T47D (cell line): ENCODE measurements at places on chromosomes 1 and 21.

DNA sequence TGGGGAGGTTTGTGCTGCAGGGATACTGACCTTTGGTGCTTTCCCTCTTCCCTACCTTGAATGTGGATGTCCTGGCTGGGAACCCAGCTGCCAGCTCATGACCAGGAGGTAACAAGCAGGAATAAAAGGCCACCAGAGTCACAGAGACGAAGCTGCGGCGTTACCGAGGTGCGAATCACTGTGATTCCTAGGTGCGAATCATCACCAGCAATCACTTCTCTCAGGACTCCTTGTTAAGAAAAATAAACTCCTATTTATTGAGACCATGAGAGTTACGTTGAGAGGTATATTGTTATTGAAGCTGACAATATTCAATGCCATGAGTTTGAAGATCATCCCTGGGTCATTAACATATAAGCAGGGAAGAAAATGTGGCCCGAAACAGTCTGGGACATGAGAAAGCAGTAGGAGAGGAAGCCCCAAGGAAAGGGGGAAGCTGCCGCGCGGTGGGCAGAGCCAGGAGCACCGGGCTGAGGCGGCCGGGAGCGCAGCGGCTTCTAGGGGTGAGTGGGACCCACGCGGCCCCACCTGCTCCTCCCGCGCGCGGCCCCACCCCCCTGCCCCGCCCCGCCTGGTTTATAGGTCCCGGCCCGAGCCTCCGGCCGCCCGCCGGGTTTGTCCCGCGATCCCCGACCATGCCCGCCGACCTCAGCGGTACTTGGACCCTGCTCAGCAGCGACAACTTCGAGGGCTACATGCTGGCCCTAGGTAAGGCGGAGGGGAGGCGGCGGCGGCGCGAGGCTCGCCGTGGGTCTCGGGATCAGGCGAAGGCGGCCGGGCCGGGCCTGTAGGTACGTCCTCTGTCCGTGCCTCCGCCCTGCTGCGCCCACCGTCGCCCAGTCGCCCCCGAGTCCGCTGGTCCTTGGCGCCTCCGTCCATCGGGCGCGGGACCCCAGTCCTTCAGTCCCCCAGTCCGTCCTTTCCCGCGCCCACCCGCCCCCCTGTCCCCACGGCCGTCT, at the start of gene RBP7:
RBP7 (plus strand) TSS at position 605 of the 959 bp plus-strand sequence; CDS start at position 636, 31 bp downstream.
- DNase-seq = peak; percentile 39

DNA sequence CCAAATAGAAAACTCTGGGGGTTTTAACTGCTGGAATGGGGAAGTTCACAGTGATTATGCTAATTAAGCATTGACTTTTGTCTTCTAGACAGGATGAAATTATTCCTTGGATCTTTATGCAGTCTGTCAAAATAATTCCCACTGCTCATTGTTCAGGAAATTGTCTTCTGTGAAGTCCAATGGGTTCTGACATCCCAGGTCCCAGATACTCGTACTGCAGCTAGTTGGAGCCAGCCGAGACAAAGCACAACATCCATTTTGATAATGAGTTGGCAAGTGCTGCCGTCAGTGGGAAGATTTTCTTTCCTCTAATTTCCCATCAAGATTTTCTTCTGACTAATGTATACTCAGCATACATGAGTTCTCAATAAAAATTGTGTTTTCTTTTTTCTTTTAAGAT, 17.3 kb upstream of the B3GALT5 start:
- DNase-seq = no peak

- no peak for DNase-seq
Measured at GRCh38 chr21:43904331-43904781, 39.3 kb downstream of the AGPAT3 start.

GRCh38 chr21:45864436-45864835, 117.1 kb upstream of the COL6A1 start:
- no peak for DNase-seq

GRCh38 chr1:7520496-7520895, 250.6 kb upstream of the VAMP3 start:
- no peak for DNase-seq

DNA sequence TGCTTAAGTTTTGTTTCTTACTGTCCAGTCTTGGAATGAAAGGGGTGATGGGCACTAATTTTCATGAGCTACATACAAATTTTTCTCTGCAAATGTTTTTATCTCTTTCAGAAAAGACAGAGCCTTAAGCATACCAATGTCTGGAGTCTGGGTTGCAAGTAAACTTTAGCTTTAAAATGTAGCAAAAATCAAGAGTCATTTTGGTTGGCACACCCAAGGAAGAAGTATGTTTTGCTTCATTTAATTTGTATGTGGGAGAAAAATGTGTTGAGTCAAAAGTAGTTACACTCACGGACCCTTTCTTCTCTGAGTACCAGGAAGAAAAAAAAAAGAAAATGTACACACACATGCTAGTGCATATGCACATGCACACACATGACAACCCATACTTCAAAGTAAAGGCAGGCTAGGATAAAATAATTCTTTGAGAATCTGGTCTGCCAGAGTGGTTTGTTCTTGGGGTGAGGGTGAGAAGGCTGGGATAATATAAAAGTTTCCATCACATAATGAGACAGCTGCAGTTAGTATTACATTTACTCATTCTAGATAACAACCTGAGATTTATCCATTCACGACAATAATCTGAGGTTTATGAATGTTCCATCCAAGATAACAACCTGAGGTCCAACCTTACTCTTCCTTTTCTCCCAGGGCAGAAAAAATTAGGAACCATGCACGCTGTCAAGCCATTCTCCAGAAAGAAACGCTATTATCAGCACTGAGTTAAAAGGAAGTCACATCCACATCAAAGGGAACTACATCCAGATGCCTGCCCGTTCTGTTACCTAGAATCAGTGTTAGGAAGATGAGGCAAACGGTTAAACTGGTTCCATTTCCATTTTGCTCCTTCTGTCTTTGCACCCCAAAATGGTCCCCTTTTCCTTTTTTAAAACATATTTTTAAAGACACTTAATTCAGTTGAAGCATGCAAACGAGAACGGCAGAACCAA, 9.3 kb downstream of the DPYD start:
- DNase-seq = no peak

GRCh38 chr21:42578761-42579415, 65.2 kb downstream of the SLC37A1 start:
- DNase-seq = no peak

DNA sequence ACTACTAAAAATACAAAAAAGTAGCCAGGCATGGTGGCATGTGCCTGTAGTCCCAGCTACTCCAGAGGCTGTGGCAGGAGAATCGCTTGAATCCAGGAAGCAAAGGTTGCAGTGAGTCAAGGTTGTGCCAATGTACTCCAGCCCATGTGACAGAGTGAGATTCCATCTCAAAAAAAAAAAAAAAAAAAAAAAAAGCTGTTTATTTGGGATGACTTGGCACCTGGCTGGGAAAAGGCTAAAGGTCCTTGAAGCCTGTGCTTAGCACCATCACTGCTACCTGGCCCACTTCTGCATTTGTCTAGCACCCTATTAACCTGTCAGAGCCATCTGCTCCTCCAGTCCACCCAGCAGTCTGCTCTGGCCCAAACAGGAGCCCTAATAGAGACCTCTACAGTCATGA, 25.0 kb downstream of the PRDX6 start:
- DNase-seq = no peak

DNA sequence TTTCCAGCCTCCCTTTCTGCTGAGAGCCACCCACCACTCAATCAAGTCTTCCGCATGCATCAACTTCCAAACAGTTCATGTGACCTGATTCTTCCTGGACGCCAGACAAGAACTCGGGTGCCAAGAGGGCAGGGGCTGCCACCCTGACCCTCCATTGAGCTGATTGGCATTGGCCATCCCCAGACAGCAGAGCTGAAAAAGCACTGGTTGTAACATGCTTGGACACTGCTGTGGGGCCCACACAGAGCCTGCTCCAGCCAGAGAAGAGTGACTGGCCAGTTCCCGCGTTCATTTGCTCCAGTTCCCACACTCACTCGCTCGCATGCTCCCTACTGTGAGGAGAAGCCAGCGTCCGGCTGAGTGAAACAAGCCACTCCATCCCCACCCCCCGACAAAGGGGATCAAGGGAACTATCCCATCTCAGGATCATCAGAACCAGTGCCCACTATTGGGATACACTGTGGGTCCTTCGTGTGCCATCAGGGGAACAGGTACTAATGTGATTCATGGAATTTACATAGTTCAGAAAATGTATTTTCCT, 420.3 kb downstream of the NPHP4 start:
- no peak for DNase-seq

DNA sequence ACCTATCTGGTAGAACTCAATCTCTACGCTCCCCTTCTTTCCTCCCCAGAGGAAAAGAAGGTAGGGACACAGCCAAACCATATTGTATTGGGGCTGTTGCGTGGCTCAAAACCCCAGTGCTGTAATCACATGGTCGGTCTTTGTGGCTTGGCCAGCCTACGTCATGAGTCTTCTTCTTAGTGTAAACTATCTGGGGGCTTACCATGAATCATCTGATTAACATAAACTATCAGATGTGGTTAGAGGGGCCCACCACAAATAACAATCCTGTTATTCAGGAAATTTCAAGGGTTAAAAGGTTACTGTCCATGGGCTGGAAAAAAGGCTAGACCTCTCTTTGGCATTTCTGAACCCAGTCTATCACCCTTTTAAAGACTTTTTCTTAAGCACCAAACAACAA, 49.5 kb upstream of the GPR52 start:
- no peak for DNase-seq

- DNase-seq = no peak
Measured at GRCh38 chr21:41180752-41181151, 12.8 kb downstream of the BACE2 start.

- peak; percentile 19 for DNase-seq
Measured at GRCh38 chr1:61035880-61036279, 46.5 kb upstream of the NFIA start.

GRCh38 chr1:115183721-115184259, 94.5 kb upstream of the TSPAN2 start:
- no peak for DNase-seq

DNA sequence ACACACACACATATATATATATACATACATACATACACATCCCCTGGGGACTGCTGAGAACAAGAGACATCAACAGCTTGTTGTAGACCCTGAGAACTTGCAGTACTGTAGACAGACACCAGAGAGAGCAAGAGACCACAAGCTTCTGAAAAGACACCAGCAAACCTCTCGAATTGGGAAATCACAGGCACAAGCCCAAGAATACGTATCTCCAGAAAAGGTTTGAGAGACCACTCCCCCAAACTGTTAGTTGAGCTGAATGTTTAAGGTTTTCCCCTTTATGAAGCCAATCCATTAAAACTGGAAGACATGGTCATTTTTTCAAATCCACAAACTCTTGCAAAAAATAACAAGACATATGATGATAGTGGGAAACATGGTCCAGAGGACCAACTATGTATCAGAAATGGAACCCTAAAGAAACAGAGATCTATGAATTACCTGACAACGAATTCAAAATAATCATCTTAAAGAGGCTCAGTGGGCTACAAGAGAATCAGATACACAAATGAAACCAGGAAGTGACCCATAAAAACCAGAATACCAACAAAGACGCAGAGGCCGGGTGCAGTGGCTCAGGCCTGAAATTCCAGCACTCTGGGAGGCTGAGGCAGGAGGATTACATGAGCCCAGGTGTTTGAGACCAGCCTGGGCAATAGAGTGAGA, 45.1 kb downstream of the SLC2A1 start:
- peak; percentile 48 for DNase-seq

- no peak for DNase-seq
Measured at GRCh38 chr1:177862916-177863315, 106.9 kb downstream of the SEC16B start.
